ENCODE measurements at places on chromosomes 6 and 20.

- no peak for DNase-seq
Measured at GRCh38 chr6:92109956-92110355, 1309.4 kb downstream of the EPHA7 start.

DNA sequence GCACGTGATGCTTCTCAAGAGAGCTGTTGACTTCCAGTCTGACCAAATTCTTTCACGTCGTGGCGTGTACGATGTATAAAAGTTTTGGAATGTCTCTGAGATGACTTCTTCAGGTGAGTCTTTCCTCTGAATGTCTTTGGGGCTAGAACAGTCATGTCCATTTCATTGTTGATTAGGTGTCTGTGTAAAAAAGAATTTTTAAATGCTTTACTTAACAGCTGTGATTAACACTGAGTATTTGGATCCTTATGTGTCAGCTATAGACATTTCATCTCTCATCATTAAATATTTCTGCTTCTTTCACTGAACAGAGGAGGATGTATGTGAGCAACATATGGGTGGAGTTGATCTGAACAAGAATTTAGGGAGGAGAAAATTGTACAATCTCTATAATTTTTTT is 29.3 kb upstream of the KIF13A start:
- no peak for DNase-seq

DNA sequence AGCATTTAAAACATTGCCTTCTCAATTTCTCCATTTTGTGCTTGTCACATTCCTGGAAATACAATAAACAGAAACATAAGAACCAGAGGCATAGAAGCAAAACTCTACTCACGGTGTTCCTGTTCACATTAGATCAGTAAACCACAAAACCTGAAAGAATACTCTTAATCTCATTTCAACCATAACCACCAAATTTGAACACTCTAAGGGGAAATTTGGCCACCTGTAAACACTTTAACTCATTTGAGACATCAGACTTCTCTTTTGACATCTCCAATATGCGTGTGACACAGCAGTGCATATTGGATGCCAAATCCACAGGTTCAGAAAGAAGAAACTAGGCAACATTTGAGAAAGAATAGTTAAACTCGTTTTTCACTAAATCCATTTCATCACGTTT is 153.8 kb upstream of the IRAK1BP1 start:
- no peak for DNase-seq

- DNase-seq, result no peak
Measured at GRCh38 chr6:3289664-3290055, 30.9 kb downstream of the PSMG4 start.

DNA sequence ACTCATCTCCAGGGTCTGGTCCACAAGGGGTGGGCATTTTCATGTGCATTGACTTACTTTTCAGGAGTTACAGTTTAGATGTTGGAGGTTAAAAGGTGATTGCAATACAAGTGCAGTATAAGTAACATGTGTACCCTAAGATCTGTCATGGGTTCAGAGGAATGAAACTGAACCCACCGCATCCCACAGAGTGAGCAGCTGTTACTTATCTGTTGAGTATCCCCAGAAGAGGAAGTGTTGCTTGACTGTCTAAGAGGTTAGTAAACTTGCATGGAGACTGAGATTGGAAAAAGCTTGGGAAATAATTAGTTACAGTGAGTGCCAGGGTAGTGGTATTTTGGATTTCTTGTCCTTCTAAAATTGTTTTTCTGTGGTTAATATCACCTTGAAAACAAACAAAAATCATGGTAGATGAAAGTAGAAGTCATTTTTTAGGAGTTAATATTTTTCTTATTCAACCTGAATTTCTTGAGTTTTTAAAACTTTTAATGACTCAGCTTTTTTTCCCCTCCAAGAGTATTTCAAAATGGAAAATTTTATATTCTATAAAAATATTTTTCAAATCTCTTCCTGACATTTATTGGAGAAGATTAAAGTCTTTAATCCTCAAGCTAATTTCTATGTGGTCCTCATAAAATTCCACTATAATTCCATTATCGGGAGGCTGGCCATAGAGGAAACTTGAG is 306.1 kb downstream of the ZNF217 start:
- DNase-seq, result no peak

GRCh38 chr20:1946762-1947534 is 46.9 kb downstream of the PDYN start:
- no peak for DNase-seq

DNA sequence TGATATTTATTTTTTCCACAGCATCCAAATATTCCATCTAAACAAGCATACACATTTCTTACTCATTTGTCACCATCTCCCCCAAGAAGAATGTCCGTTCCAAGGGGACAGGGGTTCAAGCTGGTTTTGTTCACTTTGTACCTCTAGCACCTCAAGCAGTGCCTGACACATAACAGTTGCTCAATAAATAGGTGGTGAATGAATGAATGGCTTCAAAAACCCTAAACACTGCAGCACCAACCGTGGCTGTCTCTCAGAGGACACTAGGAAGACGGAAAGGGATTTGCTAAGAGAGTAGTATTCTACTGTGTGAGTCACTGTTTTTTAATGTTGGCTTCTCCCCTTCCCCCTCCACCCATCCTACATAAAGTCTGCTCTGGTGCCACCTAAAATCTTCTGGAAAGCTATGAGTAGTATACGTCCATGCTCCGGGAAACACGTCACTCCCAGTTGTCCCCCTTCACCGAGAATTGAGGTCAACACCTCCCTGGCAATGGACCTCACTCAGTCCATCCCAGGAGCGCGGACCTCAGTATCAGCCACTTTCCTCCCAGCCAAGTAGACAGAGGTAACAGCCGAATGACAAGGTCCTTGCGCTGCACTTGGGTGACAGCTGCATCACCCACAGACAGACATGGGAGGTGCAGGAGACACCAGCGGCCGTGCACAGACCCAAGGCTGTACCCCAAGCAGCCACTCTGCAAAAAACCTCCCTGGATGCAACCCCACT is 107.4 kb downstream of the PREX1 start:
- no peak for DNase-seq

- DNase-seq, result no peak
Measured at GRCh38 chr6:104019075-104019753, 840.5 kb downstream of the HACE1 start.

DNA sequence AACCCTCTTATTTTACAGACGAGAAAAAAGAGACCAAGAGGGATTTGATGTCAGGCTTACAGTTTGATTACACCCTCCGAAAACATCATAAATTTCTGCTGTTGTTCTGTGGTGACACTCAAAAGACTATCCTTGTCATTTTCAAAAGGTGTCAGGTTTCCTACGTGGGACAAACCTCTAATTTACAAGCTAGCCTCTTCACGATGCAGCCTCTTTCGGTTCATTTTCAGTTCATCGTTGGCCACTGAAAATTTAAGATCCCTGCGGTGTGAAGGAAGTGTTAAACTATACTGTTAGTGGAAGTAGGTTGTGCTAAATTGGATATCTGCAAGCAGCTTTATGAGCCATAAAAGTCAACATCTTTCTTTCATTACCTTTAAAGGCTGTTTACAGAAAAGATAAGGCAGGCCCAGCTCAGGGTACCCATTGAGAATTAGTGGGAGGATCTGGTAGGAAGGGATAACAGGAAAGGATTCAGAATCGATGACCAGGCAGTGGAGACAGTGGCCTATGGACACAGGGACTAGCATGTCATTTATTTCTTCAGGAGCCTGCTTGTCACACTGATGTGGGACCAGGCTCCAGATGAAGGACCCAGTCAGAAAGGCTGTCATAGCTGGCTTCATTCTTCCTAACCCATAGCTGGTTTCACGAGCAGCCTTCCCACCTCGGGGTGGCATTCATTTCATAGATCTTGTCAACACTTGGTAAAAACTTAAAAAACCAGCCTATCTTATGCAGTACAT is 329.1 kb upstream of the SOX4 start:
- DNase-seq, result no peak

GRCh38 chr6:81766482-81767069 is 14.1 kb upstream of the TENT5A start:
- DNase-seq, result no peak

GRCh38 chr20:34776177-34776576 is 49.3 kb downstream of the NCOA6 start:
- DNase-seq, result no peak

GRCh38 chr20:9035126-9035525 is 33.8 kb upstream of the PLCB4 start:
- no peak for DNase-seq

Measured in GM19239 (cell line).